NCI-H2227 treated with DMSO at 0.1 percent for 48 hours (cell line): ENCODE measurements at places on chromosomes 5 and 9.

DNA sequence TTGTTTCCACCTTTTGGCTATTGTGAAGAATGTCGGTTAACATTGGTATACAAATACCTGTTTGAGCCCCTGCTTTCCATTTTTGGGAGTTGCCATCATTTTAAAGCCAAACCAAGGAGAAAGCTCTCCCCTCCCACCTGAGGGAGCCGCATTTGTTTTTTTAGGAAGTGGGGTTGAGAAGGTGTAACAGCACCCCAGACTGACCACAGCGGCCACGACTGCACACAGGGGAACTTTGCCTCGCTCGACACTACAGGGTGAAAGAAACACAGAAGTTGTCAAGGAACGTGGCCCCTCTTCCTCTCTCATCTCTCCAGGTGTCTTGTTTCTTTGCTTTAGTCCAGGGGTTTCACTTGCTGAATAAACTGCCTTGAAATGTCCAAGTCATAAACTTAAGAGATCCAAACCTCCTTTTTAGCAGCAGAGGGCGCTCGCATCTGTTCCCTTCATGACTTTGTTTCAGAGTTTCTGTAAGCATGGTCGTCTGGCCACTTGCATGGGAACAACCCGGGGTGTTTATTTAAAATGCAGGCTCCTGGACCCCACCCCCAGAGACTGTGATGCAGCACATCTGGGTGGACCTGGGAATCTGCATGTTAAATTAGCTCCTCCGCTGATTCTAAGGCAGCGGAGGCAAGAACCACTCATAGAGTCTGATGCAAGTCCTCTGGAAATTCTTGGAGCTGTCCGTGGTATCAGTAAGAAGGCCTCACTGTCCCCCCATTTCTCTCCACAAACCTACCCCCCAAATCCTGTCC lies 2.1 kb upstream of the TTLL11 start:
- DNase-seq = peak; percentile 38

- no peak for DNase-seq
Measured at GRCh38 chr5:132785365-132785764, 8.3 kb upstream of the SEPTIN8 start.

GRCh38 chr9:15909297-15909696 lies 356.5 kb downstream of the CCDC171 start:
- DNase-seq = no peak

DNA sequence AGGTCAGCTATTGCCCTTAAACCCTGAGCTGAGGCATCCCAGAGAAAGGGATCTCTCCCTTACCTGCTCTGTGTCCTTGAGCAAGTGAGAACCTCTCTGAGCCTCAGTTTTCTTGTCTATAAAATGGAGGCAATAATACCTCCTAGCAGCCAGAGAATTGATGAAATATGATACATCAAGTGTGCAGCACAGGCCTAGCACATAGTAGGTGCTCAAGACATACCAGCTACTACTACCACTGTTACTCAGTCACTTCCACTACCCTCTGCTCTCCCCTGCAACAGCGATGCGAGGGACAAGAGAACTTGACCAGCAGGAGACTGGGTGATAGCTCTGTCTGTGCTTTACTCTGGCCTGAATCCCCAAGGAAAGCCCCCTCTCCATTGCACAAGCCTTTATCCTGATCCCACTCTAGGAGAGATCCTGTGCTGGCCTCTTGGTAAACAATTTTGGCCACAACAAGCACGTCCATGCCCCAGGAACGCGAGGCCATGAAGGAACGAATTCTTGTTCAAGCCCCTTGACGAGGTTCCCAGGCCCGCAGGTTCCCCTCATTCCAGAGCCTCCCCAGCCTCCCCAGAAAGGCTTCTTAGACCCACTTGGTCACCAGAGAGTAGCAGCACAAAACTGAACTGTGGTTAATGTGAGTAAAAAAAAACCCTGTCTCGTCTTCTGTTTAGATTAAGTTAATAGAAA lies 39.4 kb downstream of the LRSAM1 start:
- DNase-seq = no peak

GRCh38 chr5:138527170-138527569 lies 15.9 kb downstream of the ETF1 start:
- no peak for DNase-seq

- DNase-seq = peak; percentile 32
Measured at GRCh38 chr5:88515881-88516819, 247.5 kb upstream of the TMEM161B start.

DNA sequence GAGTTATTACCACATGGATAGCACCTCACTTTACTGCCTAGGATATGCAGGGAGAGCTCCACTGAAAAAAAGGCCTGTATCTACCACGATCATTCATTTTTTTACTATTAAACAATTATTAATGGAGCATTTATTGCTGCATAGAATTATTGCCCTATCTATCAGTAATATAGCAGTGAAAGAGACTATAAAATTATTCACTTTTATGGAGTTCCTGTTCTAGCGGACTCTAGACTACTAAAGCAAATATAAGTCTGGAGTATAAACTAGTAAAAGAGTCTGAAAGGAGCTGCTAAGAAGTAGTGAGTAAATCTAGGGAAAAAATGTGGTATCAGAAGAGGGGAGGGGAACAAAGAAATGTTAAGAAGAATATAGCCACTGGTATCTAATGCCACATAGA lies 150.4 kb upstream of the CYLC2 start:
- DNase-seq = no peak

GRCh38 chr5:156920042-156920860 lies 42.8 kb downstream of the TIMD4 start:
- DNase-seq = no peak

- no peak for DNase-seq
Measured at GRCh38 chr5:68960456-68960855, 133.4 kb upstream of the SLC30A5 start.
